Panc1 (cell line): ENCODE measurements at places on chromosomes 3 and 15. TPM values are rescaled to one million over a fixed set of nuclear protein-coding genes. Genes with fewer than 3 reads are reported as not detected.

DNA sequence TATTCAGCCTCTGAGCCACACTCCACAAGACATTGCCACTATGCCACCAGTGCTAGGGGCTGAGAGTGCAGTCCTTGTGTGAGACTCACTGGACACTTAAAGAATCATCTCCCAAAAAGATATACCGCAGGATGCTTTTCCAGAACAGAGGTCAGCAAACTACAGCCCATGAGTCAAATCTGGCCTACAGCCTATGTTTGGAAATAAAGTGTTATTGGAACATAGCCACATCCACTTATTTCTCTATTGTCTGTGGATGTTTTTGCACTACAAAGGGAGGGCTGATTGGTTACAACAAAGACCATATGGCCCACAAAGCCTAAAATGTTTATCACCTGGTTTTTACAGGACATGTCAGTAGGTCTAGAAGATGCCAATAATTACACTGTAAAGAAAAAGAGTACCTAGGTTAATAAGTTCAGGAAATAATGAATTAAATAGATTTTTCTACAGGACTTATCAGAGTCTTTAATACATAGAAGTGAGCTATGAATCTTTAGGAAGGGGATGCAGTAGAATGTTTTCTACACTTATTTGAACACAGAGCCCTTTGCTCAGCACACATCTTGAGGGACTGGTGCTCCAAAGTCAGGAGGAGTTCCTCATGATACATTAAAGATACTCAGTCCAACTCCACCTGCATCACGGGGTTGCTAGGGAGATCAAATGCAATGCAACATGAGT, 26.3 kb downstream of the SRGAP3 start:
- no peak for DNase-seq

GRCh38 chr15:68113751-68114150, 59.6 kb downstream of the PIAS1 start:
- DNase-seq: no peak

- DNase-seq: no peak
Measured at GRCh38 chr3:61505197-61505596, 56.2 kb upstream of the PTPRG start.

DNA sequence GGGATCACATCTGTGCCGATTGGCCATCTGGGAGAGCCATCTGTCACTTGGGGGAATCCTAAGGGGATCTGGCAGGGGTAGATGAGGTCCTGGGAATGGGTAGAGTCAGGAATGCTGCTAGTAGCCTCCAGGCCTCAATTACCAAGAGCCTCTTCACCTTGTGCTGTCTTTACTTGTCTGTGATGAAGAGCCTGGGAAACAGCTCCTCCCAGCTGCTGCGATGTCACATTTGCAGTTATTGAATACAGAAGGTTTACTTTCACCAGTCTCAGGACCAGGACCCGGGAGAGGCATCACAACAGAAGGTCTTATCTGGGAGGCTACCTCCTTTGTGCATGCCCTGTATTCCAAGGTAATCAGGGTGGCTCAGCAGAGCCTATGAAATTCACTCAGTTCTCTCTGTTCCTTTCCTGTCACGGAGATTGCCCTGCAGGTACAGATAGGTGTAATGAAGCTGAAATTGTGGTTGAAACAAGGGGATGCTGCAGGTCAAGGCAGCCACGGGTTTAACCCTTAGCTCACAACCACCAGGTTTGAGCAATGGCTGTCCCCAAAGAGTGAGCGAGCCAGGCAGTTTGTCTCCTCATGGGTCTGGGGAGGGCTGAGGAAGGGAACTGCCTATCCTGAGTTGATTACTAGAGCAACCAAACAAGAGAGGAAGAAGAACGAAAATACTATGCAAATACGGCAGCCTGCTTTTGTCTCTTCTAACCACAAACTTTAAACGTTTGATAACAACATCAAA, 298.9 kb upstream of the RORA start:
- DNase-seq: no peak

DNA sequence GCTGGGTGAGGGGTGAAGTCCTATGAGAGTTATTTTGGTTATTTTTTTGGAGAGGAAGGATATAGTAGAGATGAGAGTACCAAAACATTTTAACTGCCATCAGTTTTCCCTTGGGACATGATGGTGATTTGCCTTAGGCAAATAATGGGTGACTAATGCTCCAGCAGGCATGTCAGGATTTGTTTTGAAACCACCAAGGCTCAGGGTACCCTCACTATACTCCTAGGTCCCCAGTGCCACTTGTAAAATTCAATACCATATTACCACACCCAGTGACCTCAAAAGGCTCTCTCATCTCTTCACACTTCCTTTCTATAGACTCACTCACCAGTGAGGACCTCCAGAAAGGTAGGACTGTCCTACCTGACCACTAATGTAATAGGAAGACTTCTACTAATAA, 83.6 kb downstream of the WDR72 start:
- DNase-seq: no peak

GRCh38 chr15:97521381-97522285, 438.9 kb upstream of the ARRDC4 start:
- no peak for DNase-seq

- DNase-seq: no peak
Measured at GRCh38 chr15:98402486-98402885, 245.9 kb upstream of the IGF1R start.

GRCh38 chr15:57146506-57147201, 228.2 kb downstream of the TCF12 start:
- DNase-seq: no peak

GRAMD2A gene
- total RNA-seq: 1.3 TPM

ATG7 gene
- 36.0 TPM for total RNA-seq

CDHR4 gene
- not detected for total RNA-seq

GOLGA8J gene
- 0.44 TPM for total RNA-seq

TGM4 gene
- 0.46 TPM for total RNA-seq

DNA sequence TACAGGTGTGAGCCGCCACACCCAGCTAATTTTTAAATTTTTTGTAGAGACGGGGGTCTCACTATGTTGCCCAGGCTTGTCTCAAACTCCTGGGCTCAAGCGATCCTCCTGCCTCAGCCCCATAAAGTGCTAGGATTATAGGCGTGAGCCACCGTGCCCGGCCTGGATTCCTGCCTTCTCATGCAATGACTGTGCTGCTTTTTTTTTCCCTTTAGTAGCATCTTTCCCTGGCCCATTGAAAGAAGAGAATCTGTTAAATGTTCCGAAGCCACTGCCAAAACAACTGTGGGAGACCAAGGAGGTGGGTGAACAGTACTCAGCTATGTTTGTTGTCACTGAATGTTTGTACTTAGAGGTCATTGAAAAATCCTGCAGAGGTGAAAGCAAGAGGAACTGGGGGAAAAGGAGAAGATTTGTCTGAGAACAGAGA, 88.0 kb downstream of the CRTC3 start:
- DNase-seq: no peak

- DNase-seq: no peak
Measured at GRCh38 chr3:115838786-115839185, 215.5 kb downstream of the GAP43 start.

GRCh38 chr3:13821126-13821525, 58.7 kb downstream of the WNT7A start:
- DNase-seq: no peak

DNA sequence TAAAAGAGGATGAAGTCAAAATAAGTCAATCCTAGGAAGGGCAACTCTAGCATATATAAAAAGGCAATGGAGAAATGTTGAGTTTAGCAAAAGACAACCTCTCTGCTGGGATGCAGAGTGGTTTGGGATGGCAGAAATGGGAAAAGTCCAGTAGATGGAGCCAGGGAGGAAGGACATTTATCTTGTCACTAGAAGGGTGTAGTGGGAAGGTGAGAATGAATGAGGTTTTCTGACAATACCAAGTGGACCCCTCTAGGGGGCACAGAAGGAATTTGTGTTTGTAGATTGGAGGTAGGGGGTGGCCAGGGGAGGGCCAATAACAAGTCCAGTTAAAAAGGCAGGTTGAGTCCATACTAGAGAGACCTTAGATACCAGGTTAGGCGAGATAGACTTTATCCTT, 80.0 kb downstream of the THSD4 start:
- no peak for DNase-seq

VIPR1 gene
- total RNA-seq: 0.41 TPM

DNA sequence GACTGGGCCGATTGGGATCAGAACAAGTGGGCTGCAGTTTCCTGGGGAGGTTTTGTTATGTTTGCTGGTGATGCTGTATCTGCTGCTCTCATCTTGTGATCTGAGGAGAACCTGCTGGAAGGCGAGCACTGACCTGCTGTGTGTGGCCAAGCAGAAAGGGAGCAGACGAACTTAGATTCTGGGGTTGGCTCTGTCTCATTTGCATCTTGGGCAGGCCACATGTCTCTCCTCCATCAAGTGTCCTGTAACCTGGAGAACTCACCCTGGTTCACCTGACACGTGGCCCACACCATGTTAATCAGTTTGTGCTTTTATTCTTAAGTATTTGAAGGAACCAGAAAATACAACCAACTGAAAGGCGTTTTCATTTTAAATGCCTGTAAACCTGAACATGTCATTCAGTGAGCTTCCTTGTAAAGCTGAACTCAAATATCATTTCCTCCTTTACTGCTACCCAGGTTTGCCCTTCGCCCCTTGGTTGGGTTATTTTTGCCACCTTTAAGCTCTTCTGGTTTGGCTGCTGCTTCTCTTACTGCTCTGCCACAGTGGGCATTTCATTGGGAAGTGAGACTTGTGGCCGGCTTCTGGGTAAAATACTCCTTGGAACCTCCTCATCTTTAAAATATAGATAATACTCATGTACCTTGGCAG, 33.5 kb upstream of the TRAK1 start:
- no peak for DNase-seq

- DNase-seq: no peak
Measured at GRCh38 chr15:80081390-80081789, 21.9 kb downstream of the ZFAND6 start.

DNA sequence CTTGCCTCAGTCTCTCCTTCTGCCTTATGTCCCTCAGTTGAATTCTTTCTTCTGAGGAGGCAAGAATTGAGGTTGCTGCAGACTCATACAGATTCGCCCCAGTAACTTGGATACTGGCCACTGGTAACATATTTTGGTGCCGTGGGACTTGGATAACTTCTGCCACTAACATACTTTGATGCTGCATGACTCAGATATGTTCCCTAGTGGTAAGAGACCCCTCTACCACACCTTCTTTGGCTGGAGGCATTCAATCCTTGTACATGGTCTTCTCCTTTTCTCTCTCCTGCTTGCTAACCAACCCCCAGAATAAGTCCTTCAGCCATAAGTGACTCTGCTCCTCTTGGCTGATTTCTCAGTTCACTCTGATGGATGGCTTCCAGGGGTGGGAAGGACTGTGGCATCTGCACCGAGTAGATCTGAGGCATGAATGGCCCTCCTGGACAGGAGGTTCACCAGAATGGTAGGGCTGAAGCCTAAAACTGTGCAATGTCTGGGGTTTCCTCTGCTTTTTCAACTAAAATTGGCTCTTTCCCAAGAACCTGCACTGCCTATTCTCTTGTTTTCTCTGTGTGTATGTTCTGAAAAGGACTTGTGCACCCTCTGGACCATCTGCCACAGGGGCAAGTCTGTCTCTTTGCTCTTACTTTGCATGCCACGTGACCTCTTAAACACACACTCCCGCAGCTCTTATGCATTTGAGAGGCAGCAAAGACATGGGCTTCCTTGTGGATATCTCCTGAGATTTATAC, 55.5 kb upstream of the FSTL1 start:
- DNase-seq: no peak

- DNase-seq: no peak
Measured at GRCh38 chr3:126996905-126997304, 14.0 kb downstream of the PLXNA1 start.

TTLL13 gene
- total RNA-seq: 0.39 TPM

CLDN18 gene
- total RNA-seq: 0.08 TPM

DNA sequence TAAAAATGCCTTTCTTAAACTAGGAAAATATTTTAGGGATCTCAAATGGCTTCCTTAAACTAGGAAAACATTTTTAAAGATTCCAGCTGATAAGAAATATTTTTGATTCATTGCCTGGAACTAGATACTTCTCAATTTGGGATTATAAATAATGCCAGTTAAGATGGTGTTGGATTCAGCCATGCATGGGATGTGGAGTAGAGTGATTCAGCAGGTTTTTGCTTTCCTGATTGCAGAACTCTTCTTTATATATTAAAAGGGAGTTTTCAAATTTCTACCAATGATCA, 15.6 kb downstream of the FILIP1L start:
- no peak for DNase-seq

- DNase-seq: no peak
Measured at GRCh38 chr15:37056177-37057121, 43.9 kb downstream of the MEIS2 start.

GRCh38 chr15:86016750-86017149, 62.9 kb upstream of the AGBL1 start:
- no peak for DNase-seq

- no peak for DNase-seq
Measured at GRCh38 chr15:31387479-31388118, 61.0 kb downstream of the KLF13 start.

- DNase-seq: no peak
Measured at GRCh38 chr3:36032180-36033047, 347.9 kb upstream of the STAC start.

CLEC3B gene
- not detected for total RNA-seq

DNA sequence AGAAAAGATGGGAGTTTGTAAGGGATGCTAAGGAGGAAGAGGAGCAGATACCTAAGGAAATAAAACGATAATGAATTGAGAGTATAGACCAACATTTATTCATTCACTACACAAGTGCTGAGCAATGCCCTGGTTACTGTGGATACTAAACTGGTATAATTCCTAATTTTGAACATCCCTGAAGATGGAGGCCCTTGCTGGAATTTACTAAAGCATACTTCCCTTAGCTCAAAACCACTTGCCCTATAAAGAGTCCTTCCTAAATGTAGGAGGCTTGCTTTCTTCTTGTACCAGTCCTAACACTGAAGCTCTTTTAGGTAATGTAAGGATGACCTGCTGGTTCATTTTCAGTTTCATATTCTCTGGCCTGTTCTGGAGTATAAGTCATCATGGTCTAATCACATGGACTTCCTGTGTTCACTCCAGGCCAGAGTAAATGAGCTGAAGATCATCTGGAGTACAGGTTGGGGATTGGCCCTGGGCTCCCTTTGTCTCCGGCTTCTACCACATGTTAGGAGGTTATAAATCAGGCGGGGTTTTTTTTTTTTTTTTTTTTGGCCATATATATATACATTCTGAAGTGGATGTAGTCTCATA, 40.1 kb upstream of the MTMR10 start:
- DNase-seq: no peak

GRCh38 chr15:29087521-29088285, 181.9 kb downstream of the NSMCE3 start:
- no peak for DNase-seq

A4GNT gene
- total RNA-seq: not detected

- DNase-seq: no peak
Measured at GRCh38 chr3:13283877-13284264, 136.3 kb downstream of the NUP210 start.

DNA sequence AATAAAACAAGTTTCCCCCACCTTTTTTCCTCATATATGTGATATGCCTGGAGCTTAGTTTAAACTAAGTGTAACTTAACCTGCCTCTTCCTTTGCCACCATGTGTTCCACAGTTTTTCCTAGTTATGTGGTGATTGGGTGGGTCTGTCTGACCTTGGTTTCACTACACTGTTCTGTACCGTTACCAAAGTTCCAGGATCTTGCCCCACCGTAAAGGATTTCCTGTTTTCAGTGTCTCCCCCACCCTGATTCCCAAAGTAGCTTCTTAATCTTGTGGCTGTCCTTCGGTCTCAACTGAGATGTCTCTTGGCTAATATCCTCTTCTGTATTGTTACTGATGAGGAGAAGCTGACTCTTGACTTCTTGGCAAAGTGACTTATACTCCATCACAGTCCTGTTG, 6.4 kb upstream of the MGA start:
- no peak for DNase-seq

ATRIP gene
- total RNA-seq: 11.9 TPM
